Keratinocyte (primary cell): ENCODE measurements at places on chromosomes 5 and 9. TPM values are rescaled to one million over a fixed set of nuclear protein-coding genes. Genes with fewer than 3 reads are reported as not detected.

- DNase-seq: no peak
Measured at GRCh38 chr5:169185626-169186025, 115.3 kb downstream of the SLIT3 start.

DNA sequence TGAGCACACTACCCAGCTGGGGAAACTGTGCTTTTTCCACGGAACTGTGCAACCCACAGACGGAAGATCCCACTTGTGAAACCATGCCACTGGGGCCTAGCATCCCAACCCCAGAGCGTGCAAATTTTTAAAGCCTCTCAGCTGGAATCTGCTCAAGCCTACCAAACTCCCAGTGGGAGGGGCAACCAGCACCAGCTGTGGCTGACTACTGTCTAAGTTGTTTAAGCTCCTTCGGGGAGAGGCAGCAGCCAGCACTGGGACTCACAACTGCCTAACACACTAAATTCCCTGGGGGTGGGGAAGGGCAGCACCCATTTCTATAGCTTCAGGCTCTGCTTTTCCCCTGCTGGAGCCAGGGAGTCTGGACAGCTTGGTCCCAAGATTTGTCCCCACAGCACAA lies 287.6 kb upstream of the MSX2 start:
- no peak for DNase-seq

DNA sequence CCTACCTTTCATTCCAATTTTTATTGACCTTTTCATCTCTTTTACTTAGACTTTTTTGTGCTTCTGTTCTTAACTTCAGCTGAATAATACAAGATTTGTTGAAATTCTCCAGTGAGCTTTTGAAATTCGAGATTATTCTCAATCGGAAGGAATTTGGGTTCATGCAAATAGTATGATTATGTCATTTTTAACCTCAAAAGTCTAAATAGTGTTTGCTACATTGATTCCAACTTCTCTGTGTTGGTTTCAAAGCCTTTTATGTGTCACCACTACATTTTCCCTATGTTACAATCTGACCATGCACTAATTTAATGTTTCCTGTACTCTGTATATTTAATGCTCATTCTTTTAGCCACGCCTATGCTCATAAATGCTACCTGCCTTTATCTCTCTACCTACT lies 44.1 kb downstream of the VPS13A start:
- no peak for DNase-seq

DNA sequence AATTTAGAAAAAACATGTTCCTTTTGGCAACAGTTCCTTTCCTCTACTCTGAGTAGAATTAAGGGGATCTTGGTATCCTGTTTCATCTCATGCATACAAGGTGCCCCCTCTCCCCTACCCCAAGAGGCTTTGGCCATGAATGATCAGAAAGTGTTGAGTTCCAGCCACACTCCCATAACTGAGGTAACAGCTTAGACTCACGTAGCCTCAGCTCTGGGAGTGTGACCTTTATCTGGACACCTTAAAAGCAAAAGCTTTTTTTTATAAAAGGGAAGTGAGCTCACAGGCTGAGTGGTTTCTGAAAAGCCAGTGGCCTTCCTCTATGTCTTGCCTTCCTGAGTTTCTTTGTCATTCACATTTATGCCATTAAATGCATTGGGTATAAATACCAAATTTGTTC lies 900 bp upstream of the HAVCR2 start:
- no peak for DNase-seq

GRCh38 chr5:151572657-151573368 lies 18.3 kb downstream of the FAT2 start:
- peak; percentile 71 for DNase-seq

DNA sequence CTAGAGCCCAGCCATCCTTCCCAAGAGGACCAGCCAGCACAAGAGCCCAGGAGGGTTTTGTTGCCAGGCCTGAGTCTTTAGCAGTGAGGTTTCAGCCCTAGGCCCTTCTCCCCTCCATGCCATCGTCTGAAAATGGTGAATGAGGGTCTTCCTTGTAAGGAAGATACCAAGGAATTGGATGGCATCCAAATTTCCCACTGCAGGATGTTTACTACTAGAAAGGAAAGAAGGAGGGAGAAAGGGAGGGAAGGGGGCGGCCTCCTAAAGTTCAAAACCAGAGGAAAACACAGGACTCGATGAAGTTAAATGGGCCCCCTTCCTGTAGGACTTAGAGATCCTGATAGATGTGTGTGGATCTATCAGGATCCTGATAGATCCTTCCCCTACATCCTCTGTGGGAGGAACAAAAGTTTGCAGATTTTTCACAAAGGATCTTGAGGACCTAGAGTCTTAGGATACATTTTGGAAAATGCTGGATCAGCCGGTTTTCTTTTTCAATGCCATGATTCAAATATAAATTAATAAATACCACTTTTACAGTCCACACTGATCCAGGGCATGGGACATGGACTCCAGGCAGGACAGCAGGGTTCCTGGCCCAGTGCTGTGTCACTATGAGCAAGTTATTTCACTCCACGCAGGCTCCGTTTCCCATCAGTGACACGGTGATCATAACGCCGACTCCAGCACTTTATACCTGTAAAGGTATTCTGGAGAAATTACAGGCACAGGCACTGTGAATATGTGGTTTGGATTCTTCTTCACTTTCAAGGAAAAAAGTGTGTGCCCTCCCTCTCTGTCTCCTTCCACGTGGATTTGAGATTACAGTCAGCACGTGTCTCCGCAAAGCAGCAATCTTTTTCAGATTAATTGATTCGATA lies 40.9 kb downstream of the C5orf15 start:
- no peak for DNase-seq

DNA sequence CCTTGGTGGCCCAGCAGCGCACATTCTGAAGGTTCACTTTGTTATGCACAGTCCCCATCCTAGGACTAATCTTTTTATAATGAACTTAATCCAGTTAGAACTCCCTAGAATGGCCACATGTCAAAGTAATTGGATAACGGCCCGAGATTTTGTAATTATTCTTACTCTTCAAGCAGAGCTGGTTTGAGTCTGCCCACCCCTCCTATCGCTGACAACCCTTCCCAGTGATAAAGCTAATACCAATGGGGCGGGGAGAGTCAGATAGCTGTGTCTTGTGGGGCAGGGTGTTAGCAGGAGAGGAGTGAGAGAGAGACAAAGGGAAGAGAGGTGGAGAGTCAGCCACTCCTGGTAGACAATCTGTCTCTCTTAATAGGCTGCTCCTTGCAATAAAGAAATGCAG lies 356.9 kb downstream of the SLIT3 start:
- no peak for DNase-seq

- DNase-seq: no peak
Measured at GRCh38 chr9:135505406-135506187, 5.1 kb downstream of the MRPS2 start.

DNA sequence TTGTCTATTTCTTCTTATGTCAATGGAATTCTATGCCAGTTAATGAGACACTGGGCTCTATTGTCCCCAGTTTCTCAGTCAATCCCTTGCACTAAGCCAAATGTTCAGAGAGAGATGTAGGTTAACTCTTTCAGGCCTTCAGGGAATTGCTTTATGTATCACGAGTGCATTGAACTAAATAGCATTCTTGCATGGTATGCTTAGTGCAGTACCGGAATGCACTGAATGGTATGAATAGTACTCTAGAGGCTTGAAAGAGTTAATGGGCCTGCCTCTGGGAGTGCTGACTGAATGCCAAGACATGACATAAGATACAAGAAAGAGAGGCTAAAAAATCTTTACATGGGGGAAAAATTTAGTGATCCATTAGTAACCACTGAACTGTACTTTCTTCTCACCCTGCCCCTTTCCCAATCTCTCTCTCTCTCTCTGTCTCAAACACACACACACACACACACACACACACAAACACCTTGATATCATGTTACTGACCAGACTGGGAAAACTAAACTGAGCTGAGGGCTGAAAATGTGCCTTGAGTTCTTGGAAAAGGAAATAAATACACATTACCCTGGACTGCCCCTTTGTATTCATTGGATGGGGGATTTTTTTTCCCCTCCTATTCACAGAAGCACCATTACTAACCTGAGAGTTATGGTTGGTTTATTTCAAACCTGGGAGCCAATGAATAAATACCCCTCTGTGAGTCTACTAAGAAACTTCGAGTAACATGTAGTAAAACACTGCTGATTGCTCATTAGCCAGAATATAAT lies 35.4 kb upstream of the TMC1 start:
- no peak for DNase-seq

DNA sequence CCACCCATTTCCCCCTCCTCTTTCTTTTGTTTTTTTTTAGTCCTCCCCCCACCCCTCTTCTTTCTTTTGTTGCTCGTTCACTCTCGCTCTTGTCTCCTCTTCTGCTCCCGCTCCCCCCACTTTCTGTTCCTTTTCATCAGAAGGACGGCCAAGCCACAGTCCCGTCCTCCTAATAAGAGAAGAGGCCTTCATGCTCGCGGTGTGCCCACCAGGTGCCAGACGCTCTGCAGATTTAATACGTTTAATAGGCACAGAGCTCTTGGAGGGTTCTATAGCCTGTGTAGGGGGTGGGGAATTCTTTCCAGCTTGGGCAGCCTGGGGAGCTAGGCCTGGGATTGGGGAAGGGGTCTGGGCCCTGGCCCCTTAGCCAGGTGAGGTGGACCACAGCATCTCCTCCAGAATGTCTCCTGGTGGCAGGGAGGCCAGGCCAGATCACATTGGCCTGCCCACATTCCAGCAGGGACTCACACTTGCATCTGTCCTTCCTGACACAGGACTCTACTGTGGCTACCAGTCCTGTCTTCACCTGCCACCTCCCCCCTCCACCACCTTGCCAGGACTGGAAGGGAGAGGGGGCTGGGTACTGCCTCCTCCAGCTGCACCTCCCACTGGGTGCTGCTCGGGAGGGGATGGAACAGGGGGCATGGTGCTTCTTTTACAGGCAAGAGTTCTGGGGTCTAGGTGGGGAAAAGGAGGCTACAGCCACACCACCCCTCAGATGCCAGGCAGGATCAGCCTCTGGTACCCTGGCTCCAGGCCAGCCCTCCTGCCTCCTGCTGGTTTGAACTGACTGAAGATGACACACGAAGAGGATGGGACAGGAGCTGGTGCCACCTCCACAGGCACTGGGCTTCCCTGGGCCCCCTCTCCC lies 6.1 kb upstream of the BARX1 start:
- no peak for DNase-seq

- no peak for DNase-seq
Measured at GRCh38 chr9:87635656-87636501, 90.0 kb upstream of the CTSL start.

DNA sequence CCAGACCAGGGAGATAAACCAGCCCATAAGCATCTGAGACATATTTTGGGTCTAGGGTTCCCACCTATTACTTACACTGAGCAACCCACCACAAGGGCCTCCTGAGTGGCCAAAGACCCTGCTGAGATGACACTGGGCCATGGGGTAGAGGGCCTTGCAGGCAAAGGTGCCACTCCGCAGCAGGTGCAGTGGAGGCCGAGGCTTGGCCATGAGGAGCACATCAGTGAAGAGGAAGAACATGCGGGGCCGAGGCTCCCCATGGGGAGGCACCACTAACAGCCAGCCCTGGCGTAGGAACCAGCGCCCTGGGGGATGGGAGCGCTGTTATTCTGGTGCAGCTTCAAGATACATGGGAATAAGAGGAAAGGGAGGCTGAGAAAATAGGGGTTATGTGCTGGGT lies 2.6 kb downstream of the ARHGEF39 start:
- no peak for DNase-seq

GRCh38 chr9:2469681-2470221 lies 151.8 kb upstream of the VLDLR start:
- DNase-seq: no peak

DNA sequence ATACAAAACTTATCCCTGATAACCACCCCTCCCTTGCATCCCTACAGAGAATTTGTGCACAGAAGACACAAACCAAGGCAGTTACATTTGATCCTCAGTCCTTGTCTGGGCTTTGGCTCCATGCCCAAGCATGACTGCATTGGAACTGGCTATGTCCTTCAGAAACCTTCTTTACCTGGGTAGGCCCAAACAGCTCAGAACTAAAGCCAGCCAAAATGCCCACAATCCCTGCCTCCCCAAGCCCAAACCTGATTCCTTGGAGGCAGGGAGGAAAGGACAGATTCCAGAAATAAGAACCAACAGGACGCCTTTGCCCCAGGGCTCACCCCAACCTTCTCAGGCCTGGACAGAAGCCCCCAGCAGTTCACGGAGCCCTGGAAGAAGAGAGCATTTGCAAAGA lies 8.2 kb downstream of the IL17B start:
- no peak for DNase-seq

GRCh38 chr5:35477911-35478310 lies 139.8 kb upstream of the SPEF2 start:
- DNase-seq: no peak

- DNase-seq: no peak
Measured at GRCh38 chr5:72498284-72498683, 8.9 kb downstream of the ZNF366 start.

DNA sequence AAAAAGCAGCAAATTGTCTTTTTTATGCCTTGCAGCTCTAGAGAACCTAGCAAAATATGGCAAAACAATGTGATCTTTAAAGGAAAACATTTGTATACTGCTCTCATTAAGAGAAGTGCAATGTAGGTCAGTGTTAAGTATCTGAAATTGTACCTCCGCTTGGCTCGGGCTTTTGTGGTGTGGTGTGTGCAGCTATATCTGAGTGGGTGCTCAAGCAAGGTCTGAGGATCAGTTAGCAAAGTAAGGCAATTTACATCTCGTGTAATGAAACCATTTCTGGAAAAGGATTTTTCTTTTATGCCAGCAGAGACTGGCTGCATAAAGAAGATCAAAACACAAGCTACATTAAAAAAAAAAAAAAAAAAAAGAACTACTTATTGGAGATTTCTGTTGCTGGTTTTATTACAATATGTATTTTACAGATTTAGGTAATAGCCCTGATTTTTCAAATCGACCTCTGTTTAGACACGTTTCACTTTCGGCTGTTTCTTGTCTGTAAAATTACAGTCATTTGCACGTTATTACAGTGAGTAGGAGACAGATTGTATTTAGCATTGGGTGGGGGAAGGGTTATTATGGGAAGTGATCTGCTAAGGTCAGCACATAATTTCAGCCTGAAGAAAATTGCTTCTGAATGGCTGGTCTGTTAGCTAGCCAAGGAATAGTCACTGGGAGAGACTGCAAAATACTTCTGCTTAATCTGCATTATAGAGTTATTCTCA lies 7.9 kb upstream of the ZNF608 start:
- no peak for DNase-seq

The C8G gene
- polyA plus RNA-seq: 0.24 to 0.72 TPM (median 0.32 TPM) in 3 replicates

The ZSWIM6 gene
- 8.6 to 10.8 TPM (median 9.9 TPM) in 3 replicates for polyA plus RNA-seq

The MEF2C gene
- polyA plus RNA-seq: 0.07 to 0.13 TPM (median 0.10 TPM) in 3 replicates

The OSMR gene
- 33.3 to 43.8 TPM (median 38.7 TPM) in 3 replicates for polyA plus RNA-seq

The SLC4A9 gene
- 0.04 to 0.14 TPM (median 0.07 TPM) in 3 replicates for polyA plus RNA-seq

The IL5 gene
- not detected in 3 replicates for polyA plus RNA-seq

The AFAP1L1 gene
- polyA plus RNA-seq: 3.6 to 5.0 TPM (median 4.6 TPM) in 3 replicates

The BTNL9 gene
- 0.07 to 0.14 TPM in 2 of 3 replicates, not detected in the other for polyA plus RNA-seq

The CKMT2 gene
- polyA plus RNA-seq: not detected in 3 replicates

The CATSPER3 gene
- polyA plus RNA-seq: 0.10 to 0.31 TPM (median 0.22 TPM) in 3 replicates

The ELOVL7 gene
- 7.5 to 12.6 TPM (median 12.0 TPM) in 3 replicates for polyA plus RNA-seq

The CLPTM1L gene
- 142 to 158 TPM (median 146 TPM) in 3 replicates for polyA plus RNA-seq
